GM23248 (cell line): ENCODE measurements at places on chromosomes 3 and 15.

GRCh38 chr15:31207246-31207645 lies 105.7 kb upstream of the TRPM1 start:
- DNase-seq, result no peak

DNA sequence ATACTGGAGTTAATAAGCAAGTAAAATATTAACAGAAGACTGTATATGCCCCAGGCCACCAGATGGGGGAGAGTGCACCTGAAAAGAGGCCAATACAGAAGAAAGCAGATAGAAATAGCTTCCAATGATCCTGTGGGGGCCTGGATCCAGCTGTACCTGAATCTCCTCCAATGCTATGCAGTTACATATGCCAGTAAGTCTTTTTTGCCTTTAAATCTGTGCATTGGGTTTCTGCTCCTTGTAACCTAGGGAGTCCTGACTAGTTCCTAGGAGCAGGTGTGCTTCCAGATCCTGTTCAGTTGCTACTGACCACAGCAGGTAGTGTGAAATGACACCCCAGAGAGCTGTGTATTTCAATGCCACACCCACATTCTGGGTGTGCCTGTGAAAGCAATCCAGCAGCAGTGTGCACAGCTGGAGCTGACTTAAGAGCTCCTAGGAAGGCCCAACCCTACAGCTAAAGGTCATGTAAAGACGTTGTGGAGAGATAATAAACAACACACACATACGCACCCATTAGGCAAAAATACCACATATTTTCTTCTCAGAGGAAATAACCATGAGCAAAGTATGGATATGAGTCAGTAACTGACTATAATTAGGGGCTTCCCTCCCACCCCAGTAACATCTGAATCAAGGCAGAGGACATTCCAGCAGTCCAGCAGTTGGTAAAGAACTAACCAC lies 62.2 kb upstream of the AKAP13 start:
- peak; percentile 89 for DNase-seq

DNA sequence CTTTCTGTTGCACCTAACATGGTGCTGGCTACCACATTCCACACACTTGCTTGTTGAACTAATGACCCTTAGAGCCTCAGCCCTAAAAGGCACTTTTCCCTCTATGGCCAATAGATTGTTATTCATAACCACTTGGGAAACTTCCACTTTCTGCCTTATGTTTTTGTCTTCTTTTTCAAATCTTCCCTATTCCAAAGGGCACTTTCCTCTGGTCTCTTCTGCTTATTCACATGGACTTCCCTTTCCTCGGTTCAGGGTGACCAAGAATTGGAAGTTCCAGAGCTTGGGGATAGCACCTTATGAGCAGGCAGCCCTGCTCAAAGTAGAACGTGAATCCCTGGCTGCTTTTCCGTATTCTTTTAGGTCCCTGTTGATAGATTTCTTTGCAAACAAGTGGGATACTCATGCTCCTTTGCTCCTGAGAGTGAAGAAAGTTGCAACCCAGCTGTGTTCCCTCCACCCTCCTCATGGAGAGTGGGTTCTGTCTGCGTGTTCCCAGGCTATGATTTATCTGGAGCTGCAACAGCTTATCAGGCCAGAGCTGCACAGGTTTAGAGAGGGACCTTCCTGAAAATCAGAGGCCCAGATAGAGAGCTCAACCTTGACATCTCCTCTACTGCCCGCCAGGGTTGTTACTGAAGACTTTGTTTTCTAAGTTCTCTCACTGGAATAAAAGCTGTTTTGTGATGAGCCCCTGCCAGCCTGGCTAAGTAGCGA lies 58.8 kb upstream of the MYZAP start:
- no peak for DNase-seq

DNA sequence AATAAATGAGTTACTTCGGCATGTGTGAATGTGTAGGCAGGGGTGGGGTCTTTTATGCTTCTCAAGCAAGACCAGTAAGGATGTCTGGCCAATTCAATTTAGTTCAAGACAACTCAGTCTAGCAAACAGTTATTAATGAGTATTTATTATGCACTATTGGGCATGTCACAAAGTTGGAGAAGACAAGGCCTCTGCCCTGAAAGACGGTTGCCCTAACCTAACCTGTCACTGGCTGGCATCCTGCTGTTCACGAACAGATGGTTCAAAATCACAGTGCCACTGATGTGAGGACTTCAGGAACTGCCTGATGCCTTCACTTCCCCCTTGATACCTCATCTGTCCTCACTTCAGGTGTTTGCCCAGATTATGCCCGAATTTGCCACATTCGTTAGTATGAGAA lies 217.8 kb downstream of the SOX2 start:
- no peak for DNase-seq

- DNase-seq, result no peak
These were observed 1149.1 kb downstream of the SI start for GRCh38 chr3:163929069-163929652.

DNA sequence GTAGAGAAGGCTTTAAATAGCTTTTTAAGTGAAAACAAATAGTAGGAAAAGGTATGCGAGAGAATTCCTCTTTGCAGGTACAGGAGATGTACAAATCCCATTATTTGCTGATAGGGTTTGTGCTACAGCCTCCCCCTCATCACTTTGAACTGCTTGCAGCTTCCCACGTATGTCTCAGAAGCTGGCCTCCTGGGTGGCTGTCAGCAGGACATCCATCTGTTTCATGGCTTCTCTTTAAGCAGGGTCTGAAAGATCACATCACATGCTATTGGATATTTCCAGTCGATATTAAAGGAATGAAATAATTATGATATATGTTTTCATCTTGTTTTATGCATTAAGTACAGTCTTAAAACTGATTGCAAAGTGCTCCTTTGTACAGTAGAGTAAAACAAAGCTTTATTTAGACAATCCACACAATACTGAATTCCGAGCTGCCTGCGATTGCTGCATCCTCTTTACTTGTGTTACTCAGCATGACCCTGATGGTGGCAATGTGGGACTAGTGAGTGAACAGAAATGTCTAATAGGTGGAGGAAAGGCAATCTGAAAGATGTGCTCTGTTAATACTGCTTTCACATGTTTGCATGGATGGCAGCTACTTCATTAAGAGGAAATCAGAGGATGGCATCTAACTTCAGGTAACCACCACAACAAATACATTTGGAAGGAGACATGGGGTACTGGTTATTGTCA lies 930.6 kb upstream of the SEMA6D start:
- DNase-seq, result no peak

GRCh38 chr3:129612534-129613366 lies 6.3 kb upstream of the PLXND1 start:
- DNase-seq, result peak; percentile 81
